ENCODE measurements at places on chromosomes 1 and 21.
A peak's percentile ranks its signal among the peaks of the same experiment; 100 is the strongest.

GRCh38 chr1:30768159-30768829, 10.7 kb upstream of the LAPTM5 start:
- no peak for DNase-seq

DNA sequence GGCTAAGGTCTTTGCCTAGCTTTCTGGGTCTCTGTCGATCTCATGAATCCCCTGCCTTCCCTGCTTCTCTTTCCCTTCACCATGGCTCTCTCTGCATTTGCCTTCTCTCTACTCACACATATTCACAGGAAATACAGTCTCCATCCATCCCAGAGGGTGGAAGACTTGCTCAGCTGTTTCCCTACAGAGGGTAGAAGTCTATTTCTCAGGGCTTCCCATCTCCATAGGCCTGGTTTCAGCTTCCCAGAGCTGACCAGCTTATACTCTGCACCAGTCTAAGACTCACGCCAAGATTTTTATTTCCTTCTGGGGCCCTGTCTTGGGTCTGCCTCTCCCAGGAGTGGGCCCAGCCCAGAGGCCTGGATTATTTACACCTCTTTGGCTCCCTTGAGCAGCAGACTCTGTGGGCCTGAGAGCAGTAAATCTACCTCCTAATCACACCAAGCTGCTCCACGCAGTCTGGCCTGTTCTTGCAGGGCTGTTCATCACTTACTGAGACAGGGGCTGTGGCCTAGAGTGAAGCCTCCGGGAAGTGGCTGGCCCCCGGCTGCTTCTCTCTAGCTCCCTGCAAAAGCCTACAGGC, 102.5 kb downstream of the PLXNA2 start:
- DNase-seq: no peak

DNA sequence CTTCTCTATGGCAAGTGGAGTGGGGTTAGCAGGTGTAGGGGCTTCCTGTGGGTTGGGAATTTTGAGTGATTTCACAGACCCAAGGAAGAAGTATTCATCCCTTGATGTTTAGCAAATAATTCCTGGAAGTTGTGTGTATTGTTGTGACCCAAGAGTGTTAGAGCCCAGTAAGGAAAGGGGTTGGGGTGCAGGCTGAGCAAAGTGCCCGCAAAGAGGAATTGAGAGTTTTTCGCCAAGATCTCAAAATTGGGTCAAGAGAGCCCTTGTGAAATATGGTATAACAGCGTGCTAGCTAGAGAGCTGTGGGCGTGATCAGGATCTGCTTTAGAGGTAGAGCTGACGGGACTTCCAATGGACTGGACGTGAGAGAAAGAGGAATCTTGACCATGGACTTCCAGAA, 73.0 kb upstream of the LAPTM5 start:
- no peak for DNase-seq

GRCh38 chr1:183103147-183103546, 79.9 kb downstream of the LAMC1 start:
- DNase-seq: no peak

DNA sequence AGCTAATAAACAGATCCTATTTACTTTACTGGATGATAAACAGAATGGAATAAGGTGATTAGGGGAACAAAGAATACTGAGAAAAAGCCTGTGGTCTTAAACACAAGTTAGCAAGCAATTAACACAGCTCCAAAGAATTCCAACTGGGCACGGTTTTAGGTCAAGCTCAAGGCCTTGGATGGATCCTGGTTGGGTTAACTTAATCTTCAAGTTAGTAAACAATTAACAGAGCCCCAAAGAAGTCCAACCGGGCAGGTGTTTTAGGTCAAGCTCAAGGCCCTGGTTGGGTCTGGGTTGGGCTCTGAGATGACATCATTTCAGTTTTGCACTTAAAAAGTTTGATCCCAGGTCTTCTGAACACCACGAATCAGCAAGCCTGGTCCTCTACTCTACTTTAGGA, 1086.3 kb upstream of the TMPRSS15 start:
- no peak for DNase-seq

DNA sequence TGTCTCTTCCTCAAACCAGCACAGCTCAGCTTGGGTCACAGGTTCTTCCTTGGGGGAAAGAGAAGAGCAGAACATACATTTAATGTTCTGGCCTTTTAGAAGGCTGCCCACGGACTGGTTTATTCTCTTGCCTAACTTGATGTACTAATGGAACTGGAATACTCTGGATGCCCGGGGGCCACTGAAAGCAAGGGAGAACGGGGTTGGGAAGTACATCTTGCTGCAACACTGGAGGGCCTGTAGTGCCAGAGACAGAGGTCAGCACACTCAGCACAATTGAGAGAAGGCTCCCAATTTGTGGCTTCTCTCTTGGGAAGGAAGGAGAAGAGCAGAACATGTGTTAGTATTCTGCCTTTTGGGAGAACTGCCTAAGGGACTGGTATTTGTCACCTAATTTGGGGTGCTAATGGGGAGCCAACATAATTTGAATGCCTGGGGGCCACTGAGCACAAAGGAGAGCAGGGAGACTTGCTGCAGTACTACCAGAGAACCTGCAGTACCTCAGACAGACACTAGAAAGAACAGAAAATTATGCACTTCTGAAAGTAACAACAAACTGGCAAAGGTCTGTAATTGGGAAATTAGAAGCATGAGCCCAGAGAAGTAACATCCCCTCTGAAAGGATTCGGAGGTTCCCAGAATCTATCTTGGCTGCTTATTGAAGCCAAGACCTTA, 14.1 kb downstream of the ZNF691 start:
- DNase-seq: no peak

DNA sequence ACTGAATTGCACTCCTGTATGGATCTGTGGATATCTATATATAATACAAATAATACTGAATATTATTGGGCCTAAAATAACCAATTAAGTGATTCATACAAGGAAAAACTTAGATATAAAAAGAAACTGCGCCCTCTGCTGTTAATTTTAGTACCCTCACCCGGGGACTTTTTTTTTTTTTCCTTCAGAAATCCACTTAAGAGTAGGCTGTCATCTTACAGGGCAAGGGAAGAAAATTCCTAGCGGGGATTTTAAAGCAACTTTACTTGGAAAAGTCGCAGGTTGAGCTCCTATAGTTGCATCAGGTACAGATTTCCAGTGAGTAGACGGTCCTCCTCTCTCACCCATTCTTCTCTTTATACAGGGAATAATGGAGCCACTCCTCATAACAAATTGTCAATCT, 1.3 kb downstream of the NTNG1 start:
- no peak for DNase-seq

- no peak for DNase-seq
Measured at GRCh38 chr1:55716151-55716550, 501.0 kb upstream of the USP24 start.

GRCh38 chr1:17184822-17185484, 20.0 kb upstream of the PADI1 start:
- DNase-seq: no peak

- no peak for DNase-seq
Measured at GRCh38 chr1:46480959-46481646, 8.5 kb upstream of the DMBX1 start.

DNA sequence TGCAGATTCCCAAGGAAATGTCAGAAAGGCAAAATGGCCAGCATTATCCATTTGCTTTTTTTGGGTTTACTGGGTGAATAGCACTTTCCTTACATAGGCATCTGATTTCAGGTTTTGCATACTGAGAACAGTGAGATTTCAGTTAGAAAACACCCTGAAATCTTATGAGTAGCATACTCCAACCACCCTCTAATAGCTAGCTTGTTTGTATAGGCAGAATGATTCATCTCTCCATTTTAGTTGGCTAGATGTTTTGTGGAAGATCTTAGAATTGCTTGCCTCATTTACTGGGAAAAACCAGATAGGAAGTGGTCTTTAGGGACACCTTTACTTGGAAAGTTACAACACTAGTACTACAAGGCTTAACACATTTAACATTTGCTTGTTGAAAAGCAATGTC, 10.4 kb downstream of the KYAT3 start:
- no peak for DNase-seq

GRCh38 chr21:45596704-45597318, 46.7 kb upstream of the PCBP3 start:
- peak; percentile 76 for DNase-seq

DNA sequence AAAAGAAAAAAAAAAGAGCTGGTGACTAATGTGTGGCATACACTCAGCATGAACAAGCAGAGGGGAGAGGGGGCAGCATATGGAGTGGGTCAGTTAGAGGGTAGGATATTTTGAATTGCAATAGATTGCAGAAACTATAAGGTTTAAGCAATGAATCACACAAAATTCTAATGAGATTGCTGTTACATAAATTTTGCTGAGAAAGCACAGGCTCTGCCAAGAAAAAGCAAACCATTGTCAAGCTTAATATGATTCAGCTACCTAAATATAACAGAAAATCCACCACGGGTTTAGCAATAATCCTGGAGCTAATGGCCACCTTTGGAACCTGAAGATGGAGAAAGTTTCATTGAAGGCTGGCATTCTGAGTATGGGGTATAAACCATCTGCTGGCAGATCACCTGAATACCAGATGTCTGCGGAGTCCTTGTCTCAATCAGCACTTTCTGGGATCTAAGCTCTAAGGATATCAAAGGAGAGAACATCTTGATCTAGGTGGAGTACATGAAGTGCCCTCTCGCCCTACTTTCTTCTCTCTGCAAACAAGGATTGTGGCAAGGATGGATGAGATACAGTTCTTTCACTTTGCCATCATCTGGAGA, 30.3 kb upstream of the ANGPTL7 start:
- DNase-seq: no peak

DNA sequence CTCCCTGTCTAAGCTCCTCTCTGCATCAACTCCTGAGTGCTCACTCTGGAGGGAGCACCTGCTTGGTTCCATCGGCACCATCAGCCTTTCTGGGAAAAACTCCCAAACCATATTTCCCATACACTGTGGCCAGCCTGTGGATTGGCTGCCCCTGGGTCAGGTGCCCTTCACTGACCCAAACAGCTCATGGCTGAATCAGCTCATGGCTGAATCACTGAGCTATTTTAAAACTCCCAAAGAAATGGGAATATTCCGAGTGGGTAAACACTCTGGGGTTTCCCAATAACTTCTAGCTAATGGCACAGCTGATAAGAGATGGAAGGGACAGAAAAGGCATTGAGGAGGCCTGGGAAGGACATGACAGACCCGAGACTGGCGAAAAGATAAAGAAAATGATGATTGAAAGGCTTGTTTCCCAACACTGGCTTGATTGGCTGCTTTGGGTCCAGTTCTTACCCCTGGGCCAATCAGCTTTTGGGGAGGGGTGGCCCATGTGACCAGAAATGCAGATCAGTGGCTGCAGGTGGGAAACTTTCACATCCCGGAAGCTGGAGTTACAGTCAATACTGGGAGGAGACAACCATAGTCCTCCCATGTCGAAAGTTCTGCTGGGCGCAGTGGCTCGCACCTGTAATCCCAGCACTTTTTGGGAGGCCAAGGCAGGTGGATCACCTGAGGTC, 37.3 kb upstream of the KAZN start:
- no peak for DNase-seq

DNA sequence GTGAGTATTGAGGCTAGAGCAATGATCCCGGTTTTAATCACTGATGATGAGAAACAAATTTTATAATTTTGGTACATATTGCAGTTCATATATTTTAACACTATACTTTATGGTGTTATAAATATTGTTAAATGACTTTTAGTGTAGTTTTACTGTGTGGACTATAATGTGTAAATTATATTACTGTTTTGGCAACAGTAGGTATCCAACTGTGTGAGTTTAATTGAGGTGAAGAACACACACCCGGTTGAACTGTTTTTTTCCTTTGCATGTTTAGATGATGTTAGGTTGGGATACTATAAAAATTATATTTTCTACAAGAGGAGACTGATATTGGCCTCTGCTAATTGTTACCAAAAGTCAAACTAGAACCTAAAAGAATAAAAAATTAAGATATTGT, 166.5 kb downstream of the SDCCAG8 start:
- DNase-seq: no peak
